ENCODE measurements at places on chromosomes 12 and 14.

DNA sequence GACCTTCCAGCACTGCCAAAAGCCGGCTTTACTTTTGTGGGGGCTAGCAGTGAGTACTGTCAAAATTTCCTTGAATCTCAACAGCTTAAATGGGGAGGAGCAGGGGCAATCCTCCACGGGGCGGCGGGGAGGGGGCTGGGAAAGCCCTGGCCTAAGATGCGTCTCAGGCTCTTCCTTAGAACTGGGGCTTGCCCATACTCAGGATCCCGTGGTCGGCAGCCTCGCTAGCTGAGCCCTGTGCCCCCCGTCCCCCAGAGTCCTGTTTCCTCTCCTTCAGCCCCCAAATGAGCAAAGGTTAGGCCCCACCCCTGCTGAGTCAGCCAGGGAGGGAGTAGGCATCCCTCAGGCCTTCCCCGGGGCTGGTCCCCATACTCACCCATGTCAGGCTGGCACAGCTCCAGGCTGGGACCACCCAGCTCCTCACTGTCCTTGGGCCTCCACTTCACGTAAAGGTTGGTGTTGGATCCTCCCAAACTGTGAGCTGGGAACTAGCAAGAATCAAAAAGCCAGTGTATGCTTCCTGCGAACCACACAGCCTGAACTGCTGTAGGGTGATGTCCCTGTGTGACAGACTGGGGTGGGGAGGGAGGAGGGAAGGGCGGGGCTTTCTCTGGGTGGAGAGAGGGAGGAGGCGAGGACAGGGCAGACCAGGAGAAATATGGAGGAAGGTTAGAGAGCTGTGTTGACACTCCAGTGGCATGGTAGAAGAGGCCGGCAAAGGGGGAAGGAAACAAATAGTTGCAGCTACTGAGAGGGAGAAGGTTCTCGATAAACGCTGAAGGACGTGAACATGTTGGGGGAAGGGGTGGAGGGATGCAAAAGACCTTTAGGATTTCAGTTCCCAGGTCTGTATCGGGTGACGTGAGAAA lies 5.9 kb upstream of the BAZ2A start:
- DNase-seq = peak; percentile 60

GRCh38 chr12:3882896-3883564 lies 9.8 kb upstream of the PARP11 start:
- no peak for DNase-seq

DNA sequence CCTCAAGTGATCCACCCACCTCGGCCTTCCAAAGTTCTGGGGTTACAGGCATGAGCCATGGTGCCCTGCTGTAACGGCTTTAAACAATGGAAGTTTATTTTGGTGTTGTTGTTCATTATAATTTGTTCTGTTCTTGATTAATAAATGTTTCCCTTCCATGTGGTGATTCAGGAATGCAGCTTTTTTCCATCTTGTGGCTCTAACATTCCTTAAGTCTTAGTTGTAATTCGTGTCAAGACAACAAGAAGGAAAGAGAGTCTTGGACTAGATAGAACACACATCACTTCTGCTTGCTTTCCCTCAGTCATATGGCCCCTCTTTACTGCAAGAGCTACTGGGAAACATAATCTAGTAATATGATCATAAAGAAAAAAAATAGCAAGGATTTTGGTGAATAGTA lies 211.6 kb downstream of the SLC6A15 start:
- no peak for DNase-seq

DNA sequence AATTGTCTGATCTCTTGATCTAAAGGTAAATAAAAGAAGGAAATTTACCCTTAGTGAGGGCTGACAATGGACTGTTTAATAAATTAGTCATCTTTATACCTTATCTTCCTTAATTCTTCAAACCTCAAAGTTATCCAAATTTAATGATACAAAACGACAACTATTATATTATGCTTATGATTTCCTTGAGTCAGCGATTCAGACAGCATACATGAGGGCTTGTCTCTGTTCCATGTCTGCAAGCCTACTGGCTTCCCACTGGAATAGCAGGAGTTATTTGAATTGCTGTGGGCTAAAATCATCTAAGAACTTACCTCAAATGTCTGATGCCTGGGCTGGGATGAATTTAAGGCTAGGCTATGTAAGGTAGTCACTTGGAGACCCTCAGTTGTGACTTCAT lies 197.2 kb upstream of the MDGA2 start:
- DNase-seq = no peak

- DNase-seq = no peak
These were observed 30.3 kb downstream of the PITPNM2 start for GRCh38 chr12:123120452-123121166.

DNA sequence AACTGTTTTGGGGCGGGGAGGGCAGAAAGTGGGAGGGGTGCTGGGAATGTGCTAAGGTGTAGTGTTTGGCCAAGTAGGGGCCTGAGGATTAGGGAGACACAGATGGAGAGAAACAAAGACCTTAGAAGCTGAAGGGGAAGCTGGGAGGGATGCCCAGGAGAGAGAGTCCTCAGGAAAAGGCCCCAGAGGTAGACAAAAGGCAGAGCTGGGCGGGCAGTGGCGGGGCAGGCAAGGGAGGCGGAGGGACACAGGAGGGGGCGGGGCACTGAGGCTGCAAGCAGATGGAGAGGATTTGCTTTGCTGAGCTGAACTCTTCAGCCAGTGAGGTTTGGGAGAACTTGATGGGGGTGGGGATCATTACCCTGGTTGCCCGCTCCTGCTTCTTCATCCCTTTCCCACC lies 2.8 kb downstream of the PTMS start:
- DNase-seq = peak; percentile 12

- DNase-seq = no peak
These were observed 10.2 kb upstream of the FLRT2 start for GRCh38 chr14:85519661-85520305.

Measured in anterior cingulate cortex (tissue), 58 donors.